Neural crest cell (in vitro differentiated cells): ENCODE measurements at places on chromosomes 6 and 20.

DNA sequence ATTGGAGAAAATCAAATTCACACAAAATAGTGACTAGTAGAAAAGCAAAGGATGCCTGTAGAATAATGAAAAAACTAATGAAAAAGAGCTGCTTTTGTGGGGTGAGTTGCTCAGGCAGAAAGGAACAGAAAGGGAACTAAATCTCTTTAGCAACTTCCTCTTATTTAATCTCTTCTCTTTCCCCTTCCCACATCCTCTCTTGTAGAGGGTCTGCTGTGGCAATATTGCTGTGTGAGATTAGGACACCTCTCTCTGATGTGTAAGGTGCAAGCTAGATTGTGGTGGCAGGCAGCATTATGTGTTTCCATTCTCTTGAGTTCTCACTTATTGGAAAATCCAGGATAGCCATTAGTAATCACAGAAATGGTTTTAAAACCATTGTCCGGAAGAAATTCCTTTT lies 49.7 kb downstream of the SYNE1 start:
- DNase-seq = no peak

DNA sequence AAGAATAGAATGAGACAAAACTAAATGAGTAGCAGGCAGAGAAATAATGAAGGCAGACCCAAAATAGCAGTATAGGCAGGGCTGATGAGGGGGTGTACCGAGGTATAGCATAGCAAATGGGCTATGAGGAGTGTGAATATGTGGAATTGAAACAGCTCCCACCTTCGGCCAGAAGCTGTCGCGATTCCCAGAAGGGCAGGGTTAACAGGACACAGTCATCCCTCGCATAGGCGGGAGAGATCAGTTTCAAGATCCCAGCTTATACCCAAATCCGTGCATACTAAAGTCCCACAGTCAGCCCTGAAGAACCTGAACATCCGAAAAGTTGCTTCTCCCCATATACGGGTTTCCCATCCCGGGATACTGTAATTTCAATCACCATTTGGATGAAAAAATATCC lies 82.7 kb downstream of the PTPRK start:
- DNase-seq = no peak

- peak; percentile 69 for DNase-seq
Observed at GRCh38 chr6:148342350-148343046, at the start of gene SASH1. Gene SASH1 (plus strand): TSS chr6:148342838. CDS start chr6:148343068, 230 bp downstream.

DNA sequence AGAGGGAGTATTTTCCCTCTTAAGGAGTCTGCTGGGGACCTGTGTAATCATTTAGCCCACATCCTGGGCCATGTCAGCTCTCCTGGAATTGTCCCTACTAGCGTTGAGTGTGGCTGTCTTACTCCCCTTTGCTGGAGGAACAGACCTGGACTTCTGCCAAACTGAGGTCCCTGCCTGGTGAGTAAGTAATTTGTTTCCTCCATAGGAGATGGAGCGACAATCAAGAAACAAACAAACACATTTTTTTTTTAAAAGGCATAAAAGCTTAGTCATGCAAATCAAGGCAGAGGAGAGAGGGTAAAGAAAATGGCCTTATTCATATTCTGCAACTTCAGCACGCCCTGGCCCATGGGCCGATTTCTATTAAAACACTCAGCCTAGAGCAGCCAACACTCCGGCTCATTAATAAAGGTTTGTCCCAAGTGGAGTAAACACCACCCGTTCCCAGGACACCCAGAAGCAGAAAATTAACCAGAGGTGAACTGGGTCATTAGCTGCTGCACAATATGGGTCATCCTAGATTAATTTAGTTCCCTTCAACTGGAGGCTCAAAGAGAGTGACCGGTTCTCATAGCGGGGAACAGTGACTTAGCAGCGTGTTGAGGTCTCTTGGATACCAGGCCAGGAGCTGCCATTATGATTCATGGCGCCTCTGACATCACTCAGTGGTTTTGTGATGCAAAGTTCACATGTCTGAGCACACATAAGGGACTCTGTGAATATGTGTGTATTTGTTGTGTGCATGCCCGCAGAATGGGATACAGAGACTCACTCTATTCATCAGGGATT lies 165.0 kb upstream of the SULF2 start:
- no peak for DNase-seq

GRCh38 chr20:63876489-63877036 lies 11.5 kb downstream of the TPD52L2 start:
- DNase-seq = no peak

- no peak for DNase-seq
Observed at GRCh38 chr6:76495909-76496308, 423.4 kb upstream of the IMPG1 start.

GRCh38 chr20:22561965-22562577 lies 22.3 kb downstream of the FOXA2 start:
- DNase-seq = no peak

- no peak for DNase-seq
Observed at GRCh38 chr6:26115226-26115625, 28.0 kb downstream of the HFE start.
